ENCODE measurements at places on chromosomes 7 and 10. TPM values are rescaled to one million over a fixed set of nuclear protein-coding genes. Genes with fewer than 3 reads are reported as not detected.
A peak's percentile ranks its signal among the peaks of the same experiment; 100 is the strongest.

- DNase-seq, result no peak
Measured at GRCh38 chr7:155860840-155861479, 48.7 kb upstream of the SHH start.

GRCh38 chr7:17044396-17044795 lies 162.6 kb upstream of the AGR3 start:
- no peak for DNase-seq

DNA sequence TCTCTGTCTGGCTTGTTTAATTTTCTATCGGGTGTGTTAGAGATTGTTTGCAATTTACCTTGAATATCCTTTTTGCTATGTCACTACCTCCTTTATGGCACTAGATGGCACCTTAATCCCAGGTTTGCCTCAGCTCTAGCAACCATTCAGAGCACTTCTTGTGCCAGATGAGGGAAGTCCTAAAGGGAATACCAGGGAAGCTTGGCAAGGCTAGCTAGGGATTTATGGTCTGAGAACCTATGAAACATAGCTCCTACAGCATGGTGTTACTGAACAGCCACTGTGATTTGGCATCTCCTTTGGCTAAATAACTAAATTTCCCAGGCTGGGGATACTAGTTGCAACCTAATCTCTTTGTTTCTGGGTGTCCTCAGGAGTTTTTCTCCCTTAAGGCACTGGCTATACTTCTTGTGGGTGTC lies 69.0 kb upstream of the VOPP1 start:
- DNase-seq, result peak; percentile 72

DNA sequence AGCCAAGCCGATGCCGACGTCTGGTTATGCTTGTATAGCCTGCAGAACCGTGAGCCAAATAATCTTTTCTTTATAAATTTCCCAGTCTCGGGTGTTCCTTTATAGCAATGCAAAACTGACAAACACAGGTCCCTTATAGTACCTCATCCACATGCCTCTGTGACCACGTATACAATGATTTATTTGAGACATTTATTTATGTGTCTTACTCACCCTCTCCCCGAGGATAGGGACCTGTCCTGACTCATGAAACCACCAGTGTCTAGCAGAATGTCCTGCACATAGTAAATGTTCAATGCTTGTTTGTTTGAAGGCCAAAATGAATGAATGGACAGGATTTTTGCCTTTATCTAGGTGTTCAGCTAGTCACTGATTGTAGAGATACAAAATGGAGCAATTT lies 147.9 kb upstream of the FZD8 start:
- no peak for DNase-seq

DNA sequence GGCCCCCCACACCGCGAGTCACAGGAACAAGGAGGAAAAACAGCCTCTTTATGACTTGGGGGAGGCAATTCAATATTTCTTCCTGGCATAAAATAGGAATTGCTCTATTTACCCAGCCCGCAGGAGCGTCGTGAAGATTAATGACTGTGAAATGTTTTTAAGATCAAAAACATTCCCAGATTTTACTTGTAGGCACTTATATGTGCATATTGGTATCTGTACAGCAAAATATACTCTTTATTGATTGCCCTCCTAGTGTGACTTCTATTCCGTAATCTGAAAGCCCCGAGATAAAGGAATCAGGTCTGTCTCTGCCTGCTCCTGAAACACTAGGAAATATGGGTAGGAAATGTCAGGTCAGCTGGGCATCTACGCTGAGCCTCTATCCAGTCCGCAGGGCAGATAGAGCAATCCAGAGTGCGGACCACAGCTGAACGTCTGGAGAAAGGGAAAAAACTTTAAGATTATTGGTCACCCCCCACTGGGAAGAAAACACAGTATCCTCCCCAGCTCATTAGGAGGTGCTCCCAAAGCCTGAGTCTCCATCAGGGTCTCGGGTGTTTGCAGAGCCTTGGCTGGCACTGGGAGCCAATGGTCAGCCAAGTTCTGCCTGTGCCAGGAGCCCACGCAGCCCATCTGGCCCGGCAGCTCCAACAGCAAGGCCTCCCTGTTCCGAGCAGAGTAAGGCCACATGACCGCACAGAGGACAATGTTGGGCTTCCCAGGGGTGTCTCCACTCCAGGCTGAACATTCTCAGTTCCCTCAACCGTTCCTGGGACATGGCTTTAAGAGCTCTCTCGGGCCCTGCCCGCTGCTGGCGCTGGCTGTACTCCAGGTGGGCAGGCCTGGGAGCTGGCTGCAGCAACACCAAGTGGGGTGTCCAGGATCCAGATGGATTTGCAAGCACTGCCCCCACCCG lies 7.7 kb downstream of the CTBP2 start:
- DNase-seq, result no peak

HOXA7 gene
- total RNA-seq, result not detected

DNA sequence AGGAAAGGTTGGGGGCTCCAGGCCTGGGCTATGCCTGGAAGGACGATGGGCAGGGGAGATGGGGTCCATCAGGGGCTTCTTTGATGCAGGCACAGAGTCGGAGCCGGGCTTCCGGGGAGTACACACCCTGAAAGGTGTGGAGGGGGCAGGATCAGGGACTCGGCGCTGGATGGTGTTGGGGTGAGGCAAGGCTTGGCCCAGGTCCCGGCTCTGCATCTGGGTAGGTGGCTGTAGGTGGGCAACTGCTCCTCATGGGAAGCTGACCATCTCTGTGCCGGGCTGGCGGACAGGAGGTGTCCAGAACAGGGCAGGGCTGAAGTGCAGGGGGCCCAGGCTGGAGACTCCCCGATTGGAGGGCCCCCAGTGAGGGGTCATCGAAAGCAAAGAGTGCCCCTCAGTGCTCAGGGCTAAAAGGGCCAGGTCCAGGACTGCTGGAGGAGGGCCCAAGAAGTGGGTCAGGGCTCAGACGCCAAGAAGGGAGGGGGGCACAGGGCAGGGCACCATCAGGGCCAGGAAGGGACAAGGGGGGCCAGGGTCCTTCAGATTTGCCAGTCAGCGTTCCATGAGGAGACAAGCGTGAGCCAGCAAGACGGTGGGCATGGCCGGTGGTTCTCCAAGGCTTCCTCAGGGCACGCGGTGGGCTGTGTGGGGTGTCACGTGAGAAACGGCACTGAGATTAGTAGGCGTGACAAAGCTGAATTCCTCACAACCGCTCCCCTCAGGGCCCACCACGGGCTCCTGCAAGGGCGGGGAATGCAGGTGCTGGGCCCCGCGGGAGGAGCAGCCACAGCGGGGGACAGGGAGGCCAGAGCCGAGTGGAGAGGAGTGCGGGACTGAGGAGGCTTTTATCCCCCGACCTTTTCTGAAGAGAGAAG lies 97.0 kb downstream of the BMS1 start:
- DNase-seq, result no peak

PAPOLB gene
- not detected for total RNA-seq

GRCh38 chr10:14003517-14004184 lies 327.1 kb downstream of the FRMD4A start:
- no peak for DNase-seq

ZNF33A gene
- 16.9 TPM for total RNA-seq

GRCh38 chr10:88062385-88062784 lies 199.0 kb downstream of the PTEN start:
- no peak for DNase-seq

RAPGEF5 gene
- 1.4 TPM for total RNA-seq

DNA sequence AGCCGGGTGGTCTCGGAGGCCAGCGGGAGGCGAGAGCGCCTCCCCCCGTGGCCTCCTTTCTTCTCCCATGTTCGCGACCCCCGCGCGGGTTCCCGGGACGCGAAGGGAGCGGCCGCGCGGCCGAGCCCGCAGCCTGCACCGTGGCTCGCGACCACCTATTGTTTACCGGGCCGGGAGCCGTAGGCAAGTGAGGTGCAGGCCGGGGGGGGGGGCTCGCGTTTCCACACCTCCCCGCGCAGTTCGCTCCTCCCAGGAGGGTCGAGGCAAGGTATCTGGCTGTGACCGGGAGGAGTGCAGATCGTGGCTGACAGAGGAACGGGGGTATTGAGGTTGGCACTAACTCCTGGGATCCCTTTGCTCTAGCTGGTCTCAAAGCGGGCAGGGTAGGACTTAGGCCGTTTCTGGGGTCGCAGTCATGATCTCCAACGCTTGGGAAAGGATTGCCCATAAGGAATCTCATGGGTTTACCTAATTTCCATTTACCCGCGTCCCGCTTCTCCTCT lies 734 bp downstream of the PTPN12 start:
- no peak for DNase-seq

CAV1 gene
- 496 TPM for total RNA-seq

- peak; percentile 22 for DNase-seq
Measured at GRCh38 chr10:118045837-118046394, 825 bp downstream of the RAB11FIP2 start.

Data from Panc1 (cell line).